ENCODE measurements at places on chromosomes 12 and 14.

DNA sequence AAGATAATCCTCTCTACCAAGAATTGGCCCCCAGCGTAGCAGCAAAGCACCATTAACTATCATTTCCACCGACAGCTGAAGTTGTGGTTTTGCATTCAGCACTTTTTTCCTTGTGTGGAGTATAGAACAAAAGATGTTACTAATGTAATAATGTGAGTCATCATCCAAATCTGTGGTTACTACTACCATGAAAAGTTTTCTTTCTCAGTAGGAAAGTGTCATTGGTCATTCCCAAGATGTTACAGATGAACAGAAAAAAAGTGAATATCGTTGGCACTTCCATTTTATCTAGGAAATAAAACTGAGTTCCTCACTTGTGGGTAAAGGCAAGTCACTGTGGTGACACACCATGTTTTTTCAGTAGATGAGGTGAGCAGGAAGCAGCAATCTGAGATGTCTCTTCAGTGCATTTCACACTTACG is 30.3 kb upstream of the IFNG start:
- DNase-seq: no peak

- DNase-seq: no peak
Observed at GRCh38 chr14:104810316-104810715, 9.4 kb downstream of the ZBTB42 start.

GRCh38 chr12:110590806-110591326 is 7.7 kb upstream of the PPTC7 start:
- DNase-seq: no peak

GRCh38 chr12:132478845-132479244 is 11.1 kb upstream of the FBRSL1 start:
- DNase-seq: no peak

GRCh38 chr12:110373425-110373824 is 30.1 kb downstream of the ANAPC7 start:
- DNase-seq: no peak

DNA sequence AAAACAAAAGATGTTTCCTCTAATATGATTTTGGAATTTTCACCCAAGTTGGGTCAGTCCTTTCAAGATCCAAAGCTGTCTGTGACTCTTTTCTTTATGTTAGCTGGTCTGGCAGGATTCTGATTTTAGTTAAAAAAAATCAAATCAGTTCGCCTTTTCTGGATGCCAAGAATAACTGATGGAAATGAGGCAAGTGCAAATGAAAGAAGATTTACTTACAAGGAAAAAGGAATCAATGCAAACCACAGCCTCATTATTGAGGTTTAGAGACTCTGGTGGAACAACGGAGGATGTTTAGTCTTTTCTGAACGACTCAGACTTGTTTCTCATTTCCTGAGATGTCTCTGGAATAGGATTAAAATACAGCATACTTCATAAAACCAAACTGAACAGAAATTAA is 117.0 kb upstream of the DYRK2 start:
- no peak for DNase-seq

- DNase-seq: peak; percentile 9
Observed at GRCh38 chr12:64088431-64089349, 133.4 kb downstream of the KICS2 start.

DNA sequence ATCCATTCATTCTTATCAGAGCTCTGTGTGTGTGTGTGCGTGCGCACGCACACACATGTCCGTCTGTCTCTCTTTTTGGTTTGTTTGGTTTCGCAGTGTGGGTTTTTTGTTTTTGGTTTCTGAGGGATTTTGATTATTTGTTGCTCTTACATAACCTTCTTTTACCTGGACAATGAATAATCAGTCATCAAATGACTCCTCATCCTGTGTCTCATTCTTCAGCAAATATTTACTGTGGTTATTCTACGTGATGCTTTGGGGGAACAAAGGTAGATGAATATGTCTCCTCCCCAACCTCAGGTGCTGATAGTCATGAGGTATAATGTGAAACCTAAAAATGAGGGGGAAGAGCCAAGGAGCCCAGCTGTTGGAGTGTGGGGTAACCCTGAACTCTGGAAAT is 92.4 kb downstream of the SAMD4A start:
- no peak for DNase-seq

DNA sequence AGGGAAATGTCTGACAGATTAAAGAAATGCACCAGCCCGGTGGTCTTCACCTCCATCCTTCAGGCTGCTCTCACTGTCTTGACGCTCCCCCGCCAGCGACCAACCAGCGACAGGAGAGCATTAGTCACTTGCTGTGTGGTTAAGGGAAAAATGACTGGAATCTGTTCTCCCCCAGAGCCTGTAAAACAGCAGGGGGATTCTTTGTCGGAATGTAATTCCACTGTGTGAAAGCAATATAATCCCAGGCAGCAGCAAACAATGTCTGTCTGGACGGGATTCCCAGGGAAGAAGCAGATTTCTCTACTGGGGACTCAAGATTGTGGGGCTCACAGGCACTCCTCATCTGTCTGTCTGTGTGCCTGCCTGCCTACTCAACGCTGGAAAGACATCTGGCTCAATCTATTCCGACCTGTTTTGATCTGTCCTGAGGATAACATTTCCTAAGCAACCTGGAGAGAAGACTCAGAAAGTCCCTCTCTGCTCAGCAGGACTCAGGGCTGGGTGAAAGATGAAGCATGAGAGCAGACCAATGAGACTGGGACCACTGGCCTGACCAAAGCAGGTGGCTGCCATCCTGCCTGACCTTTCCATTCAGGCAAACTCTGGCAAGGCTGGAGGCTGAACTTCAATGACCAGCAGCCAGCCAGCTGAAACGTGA is 54.6 kb downstream of the NUAK1 start:
- DNase-seq: peak; percentile 65

DNA sequence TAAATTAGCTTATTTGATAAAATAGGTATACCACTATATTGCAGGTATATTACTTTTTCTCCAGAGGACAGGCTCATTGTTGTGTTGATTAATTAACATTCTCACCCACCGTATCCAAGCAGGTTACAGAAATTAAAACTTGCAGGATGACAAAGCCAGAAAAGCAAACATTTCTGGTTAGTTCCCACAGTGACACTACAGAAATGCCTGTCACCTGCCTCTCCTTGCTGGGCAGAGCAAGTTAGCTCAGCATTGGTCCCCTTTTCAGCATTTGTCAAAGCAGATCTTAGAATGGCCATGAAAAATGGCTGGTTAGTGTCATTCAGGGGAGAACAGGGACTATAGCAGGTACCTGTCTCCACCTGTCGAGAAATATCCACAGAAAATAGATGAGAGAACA is 38.8 kb downstream of the RMST start:
- no peak for DNase-seq

GRCh38 chr14:74401504-74402241 is 24.3 kb downstream of the SYNDIG1L start:
- peak; percentile 64 for DNase-seq

- DNase-seq: no peak
Observed at GRCh38 chr14:95549656-95550585, 15.1 kb downstream of the GLRX5 start.

GRCh38 chr14:73591690-73592449 is at the start of gene ACOT4:
Gene ACOT4, plus strand, starts transcription at chr14:73591873. Its CDS starts 87 bp downstream, at chr14:73591960.
- DNase-seq: no peak

DNA sequence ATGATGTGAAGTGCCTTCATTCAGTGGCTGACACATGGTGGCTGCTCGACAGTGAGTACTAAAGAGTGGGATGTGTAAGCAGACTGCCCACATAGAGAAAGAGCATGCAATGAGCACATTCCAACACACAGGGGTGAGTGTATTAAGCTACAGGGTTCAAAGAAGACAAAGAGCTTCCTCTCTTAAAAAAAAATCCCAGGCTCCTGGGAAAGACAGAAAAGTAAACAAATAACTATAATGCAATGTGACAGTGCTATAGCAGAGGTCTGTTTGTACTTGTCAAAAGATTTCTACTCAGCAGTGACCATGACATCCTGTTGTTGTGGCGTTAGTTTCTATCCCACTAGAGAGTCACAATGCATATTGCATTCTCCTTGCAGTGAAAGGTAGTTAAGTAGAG is 12.4 kb upstream of the PCNX1 start:
- DNase-seq: no peak

DNA sequence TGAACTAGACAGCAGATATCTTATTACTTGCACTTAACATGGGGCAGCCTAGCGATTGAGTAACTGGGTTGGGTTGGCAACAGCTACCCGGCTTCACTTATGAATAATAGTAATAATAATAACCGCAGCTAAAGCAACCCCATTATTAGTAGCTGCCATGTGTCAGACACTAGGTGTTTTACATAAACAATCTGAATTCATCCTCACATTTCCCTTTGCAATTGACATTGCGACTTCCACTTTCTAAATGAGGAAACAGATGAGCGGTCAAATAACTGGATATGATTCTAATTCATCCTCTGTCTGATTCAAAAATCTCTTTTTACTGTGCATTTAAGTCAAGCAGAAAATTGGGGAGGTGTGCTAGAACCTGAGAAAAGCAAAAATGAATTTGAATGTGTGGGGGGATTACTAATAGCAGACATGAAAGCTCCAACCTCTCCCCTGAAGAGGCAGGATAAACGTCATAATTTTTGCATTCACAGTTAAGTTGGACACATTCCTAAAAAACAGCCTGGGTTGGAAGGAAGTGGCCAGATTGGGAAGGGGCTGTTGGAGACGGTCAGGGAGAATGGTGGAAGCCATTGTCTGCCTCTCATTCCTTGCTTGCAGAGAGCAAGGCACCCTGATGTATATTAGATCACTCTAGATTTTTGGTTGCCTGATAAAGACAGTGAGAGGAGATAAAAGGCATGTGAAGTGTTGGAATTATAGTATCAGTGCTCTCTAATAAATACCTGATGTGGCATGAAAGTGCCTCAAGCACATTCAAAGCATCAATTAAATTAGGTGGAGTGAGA is 13.1 kb downstream of the EMP1 start:
- no peak for DNase-seq

- DNase-seq: no peak
Observed at GRCh38 chr12:12859690-12860089, 31.7 kb upstream of the GPRC5A start.

- no peak for DNase-seq
Observed at GRCh38 chr12:5307065-5307464, 124.8 kb upstream of the NTF3 start.

- DNase-seq: no peak
Observed at GRCh38 chr12:91133871-91134270, 22.6 kb upstream of the LUM start.

GRCh38 chr12:122893208-122894153 is 2.4 kb downstream of the VPS37B start:
- no peak for DNase-seq

DNA sequence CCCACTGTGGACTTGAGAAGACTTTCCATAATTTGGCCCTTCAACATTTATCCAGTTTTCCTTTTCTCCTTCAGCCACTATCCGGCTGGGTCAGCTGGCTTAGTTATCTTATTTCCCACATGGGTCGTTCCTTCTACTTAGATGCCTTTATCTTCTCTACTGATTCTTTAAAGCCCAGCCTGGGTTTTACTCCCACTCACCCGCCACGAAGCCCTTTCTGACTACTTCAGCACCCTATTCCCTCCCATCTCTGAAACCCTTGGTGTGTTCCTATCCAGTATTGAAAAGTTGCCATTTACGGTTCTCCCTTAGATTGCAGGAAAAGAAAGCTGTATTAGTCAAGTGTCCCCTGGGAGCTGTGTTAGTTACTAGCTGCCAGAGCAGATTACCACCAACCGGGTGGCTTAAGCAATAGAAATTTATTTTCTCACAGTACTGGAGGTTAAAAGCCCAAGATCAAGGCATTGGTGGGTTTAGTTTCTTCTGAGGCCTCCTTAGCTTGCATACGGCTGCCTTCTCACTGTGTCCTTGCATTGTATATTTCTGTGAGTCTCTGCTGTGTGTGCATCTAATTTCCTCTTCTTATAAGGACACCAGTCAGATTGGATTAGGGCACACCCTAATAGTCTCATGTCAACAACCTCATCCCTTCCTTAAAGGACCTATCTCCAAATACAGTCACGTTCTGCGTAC is 105.5 kb downstream of the GPATCH2L start:
- no peak for DNase-seq

DNA sequence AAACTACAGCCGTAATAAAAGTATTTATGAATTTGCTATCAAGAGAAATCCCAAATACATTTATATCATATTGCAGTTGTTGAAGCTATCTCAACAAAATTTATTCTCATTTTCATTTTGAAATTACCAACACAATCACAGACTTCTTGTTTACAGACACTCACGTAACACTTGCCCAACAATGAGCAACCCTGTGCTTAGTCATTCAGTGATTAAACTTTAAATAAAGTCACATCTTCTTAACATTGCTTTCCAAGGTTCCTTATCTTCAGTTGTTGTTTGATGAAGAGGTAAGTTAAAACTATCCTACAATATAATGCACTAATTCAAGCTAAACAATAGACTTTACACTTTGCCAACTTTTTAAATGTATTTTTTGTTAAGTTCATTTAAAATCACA is 601.8 kb downstream of the SLC16A7 start:
- no peak for DNase-seq

DNA sequence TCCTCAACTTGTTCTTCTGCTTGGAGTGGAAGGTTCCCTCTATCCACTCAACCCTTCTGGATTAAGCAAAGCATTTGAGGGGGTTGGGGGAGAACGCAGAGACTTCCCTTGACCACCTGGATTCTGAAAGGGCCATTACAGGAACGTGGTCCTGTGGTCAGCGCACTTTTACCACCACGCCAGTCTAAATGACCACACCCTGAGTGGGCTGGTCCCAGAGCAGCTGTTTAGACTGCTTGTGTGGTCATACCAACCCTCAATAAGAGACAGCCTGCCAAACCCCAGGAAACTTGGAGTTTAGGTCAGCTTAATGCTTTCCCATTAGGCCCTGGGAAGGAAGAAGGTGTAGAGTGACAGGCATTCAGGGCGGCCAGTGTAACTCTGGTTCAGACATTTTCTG is 165.5 kb upstream of the ATP2B1 start:
- DNase-seq: no peak

DNA sequence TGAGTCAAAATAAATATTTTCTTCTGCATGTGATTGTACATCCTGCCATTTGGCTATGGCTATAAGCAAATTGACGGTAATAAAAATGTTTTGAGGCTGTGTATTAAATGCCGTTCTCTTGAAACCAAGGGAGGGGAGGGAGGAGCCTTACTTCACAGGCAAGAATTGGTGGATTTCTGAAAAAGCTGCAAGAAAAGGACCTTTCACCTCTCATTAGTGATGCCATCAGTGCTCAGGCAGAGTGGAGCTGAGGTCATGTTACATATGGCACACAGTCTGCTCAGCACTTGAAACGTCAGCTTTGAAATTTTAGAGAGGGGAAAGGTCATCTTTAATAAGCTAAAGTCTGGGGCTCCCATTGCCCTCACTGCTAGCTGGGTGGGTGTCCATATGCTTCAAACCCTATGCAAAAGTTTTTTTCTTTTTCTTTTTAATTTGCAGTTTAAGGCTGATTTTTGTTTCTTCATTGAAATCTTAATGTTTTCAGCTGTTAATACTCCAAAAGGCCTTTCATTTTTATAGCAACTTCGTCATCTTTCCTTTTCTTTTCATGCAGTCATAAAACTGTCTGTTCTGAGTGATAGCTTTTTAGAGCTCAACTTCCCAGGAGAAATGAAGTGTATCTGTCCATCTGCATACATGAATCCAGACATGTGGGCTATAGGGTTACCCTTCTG is 9.8 kb upstream of the SIX1 start:
- DNase-seq: no peak

- DNase-seq: no peak
Observed at GRCh38 chr12:76674669-76675315, 89.1 kb upstream of the ZDHHC17 start.

- no peak for DNase-seq
Observed at GRCh38 chr12:128402486-128403243, 135.7 kb downstream of the TMEM132C start.

- DNase-seq: peak; percentile 91
Observed at GRCh38 chr12:13044002-13044905, at the start of gene FAM234B. Gene FAM234B, plus strand, starts transcription at chr12:13044381. Its CDS starts 23 bp downstream, at chr12:13044404.
